ENCODE measurements at places on chromosomes 3 and 15. TPM values are rescaled to one million over a fixed set of nuclear protein-coding genes. Genes with fewer than 3 reads are reported as not detected.

CCDC54 gene
- not detected for total RNA-seq

GMNC gene
- 0.54 TPM for total RNA-seq

TPRA1 gene
- 49.0 TPM for total RNA-seq

KCNH8 gene
- total RNA-seq = not detected

C2CD4B gene
- total RNA-seq = 33.0 TPM

LRRIQ4 gene
- total RNA-seq = not detected

CXCR6 gene
- total RNA-seq = not detected

GRM7 gene
- not detected for total RNA-seq

All from mammary microvascular endothelial cell (primary cell).